Activated CD4-positive, CD25-positive, alpha-beta regulatory T cell (primary cell): ENCODE measurements at places on chromosomes 6 and 20.

DNA sequence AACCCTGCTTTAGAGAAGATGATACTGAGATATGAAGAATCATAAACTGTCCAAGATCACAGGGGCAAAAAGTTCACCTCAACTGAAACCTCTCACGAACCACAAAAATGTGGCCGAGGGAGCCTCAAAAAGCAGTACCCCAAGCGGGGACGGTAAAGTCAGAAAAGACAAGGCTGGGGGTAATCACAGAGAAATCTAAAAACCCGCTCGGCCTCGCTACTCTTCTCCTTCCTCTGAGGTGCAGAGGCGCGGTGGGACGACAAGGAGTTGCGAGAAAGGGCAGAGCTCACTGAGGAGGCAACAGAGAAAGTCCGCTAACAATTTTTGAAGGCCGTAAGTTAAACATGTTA lies 356 bp upstream of the IRAK1BP1 start:
- no peak for DNase-seq

GRCh38 chr6:117267054-117267347 lies 1.6 kb downstream of the VGLL2 start:
- no peak for DNase-seq

DNA sequence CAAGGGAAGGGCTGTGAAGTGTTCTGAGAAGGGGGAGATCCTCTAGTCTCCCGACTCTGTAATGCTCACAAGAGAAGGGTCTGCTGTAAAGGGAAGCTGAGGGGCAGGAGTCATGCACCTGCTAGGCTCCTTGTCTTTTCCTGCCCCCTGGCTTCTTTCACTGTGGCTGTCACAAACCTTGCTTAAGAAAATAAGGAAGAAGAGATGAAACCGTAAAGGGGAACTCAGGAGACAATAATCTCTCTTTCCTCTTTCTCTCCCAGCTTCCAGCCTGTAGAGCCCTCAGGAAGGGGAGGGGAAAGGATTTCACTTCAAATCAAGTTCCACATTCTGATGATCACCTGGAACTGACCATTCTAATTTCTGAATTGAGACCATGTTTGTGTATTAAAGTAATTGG lies 26.3 kb downstream of the SLC13A3 start:
- no peak for DNase-seq

DNA sequence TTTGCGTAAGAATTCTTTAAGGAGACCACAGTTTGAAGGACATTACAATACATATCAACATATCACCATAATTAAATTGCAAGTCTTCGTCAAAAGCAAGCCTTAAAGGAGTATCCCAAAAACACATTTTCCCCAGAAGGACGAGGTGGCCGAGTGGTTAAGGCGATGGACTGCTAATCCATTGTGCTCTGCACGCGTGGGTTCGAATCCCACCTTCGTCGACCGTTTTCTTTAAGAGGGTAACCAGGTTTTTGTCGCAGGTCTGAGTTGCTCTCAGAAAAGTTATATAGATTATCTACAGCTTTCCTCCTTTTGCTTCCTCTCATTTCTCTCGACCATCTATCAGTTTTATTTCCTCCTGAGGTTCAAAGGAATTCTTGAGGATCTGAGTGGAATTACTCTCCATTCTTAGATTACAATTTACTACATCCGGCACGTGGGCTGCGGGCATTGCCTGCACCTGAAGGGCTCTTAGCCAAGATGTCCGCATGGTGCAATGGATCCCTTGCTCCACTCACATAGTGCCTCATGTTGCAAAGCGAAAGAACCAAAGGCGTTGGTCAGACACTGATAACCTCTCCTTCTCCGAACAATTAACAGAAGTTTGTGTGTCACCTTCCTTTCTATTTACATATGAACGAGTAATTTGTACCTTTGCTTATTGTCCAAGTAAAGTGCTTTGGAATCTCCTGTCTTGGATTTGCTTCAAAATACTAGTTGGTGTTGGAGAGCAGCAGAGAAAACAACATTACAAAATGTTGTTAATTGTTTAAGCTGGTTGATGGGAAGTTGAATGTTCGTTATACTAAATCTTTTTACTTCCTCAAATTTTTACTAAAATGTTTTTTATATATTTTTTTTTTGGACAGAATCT lies 14.0 kb downstream of the POM121L2 start:
- DNase-seq, result no peak

GRCh38 chr20:8389381-8390036 lies 257.4 kb downstream of the PLCB1 start:
- DNase-seq, result no peak

- DNase-seq, result no peak
Measured at GRCh38 chr20:51042064-51042463, 19.2 kb upstream of the KCNG1 start.

DNA sequence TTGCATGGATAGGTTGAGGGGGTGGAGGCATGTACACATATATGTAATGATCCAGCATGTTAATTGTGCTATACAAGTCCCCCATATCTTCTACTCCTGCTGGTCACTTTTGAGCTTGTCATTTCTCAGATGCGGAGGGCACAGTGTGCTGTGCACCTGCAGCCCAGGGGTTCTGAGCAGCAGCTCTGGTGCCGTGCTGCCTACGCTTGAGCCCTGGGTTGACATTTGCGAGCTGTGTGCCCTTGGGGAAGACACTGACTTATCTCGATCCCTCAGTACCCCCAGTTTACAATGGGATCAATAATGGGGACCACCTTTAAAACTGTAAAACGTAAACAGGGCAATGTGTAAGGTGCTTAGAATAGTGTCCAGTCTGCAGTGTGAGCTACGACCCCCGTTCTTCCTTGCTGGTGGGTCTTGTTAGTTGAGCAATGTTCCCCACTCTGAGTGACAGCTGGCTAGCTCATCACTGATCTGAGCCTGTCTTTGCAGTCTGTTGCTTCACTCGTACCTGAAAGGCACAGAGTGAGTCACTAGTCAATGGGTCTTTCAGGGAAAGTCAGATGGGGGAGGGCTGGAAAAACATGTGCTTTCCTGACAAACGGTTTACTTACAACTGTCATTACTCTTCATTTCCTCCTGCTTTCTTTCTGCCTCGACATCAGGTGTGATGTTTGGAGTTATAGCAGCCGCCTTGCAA lies 91.7 kb downstream of the SLC2A10 start:
- DNase-seq, result no peak

GRCh38 chr6:71229477-71229876 lies 59.1 kb upstream of the OGFRL1 start:
- no peak for DNase-seq

DNA sequence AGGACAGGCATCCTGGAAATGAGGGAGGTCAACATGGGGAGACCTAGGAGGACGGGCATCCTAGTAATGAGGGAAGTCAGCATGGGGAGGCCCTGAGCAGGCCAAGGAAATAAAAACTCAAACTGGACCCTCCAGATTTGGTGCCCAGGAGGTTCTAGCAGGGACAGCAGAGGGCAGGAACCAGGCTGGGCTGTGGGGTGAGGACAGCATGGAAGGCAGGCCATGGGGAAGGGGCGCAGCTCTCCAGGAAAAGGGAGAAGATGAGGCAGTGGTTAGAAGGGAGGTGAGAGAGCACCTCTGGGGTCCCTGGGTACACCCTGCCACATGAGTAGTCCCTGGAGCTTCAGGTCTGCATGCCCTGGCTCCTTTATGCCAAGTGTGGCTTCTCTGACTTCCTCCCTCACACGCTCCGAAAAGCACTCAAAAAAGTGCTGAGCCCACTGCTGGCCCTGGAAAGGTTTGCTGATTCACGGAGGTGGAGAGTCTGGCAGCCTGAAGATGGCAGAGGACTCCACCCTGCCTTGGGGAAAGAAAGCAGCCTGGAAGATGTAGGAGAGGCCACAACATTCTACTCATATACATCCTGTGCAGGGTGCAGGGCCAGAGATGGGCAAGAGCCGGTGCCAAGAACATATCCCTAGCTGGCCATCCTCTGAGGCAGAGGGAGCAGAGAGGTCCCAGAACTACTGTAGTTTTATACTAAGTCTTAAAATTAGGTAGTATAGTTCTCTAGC lies 154.9 kb downstream of the MRPL14 start:
- no peak for DNase-seq

DNA sequence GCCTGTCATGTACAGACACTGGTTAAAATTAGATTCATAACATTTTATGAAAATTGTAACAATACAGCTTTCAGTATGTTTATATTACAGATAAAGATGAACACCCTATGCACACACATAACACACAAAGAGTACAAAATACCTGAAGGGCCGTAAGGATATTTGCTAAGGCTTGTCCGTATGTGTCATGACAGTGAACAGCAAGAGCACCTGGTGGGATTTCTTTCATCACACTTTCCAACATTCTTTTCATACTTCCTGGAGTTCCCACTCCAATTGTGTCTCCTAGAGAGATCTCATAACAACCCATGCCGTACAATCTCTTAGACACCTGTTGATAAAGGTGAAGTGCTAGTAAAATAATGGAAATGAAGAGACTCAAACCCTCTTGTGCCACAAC lies 83.7 kb downstream of the HMGCLL1 start:
- no peak for DNase-seq

DNA sequence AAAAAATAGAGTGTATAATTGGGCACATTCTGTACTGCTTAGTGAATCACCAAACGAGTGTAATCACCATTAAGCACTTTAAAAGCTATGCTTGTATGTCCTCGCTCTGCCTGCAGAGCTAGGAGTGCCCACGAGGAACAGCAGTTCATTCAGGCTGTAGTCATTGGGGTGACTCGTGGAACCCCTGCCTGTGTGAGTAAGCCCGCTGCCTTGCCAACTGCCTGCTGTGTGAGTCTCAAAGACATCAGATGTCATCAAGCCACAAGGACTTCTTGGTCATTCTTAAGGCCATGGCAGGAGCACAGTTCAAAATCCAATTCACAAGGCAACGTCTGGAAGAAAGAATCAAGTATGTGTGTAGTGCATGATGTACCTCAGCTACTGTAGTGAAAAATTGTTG lies 60.4 kb downstream of the FOXO3 start:
- DNase-seq, result no peak

- no peak for DNase-seq
Measured at GRCh38 chr20:56769921-56770600, 141.0 kb downstream of the TFAP2C start.

DNA sequence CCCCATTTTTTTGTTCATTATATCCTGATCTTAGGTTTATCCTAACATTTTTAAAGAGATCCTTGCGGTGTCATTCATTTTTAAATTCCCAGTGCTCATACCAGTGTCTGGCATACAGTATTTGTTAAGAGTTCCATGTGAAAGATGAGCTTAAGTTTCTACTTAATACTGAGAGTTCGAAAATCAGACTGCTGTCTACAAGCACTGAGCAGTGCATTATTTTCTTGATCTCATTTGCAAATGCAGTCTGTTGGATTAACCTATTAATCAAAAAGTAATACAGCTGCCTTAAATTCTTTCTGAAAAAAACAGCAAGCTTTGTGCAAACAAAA lies 663 bp downstream of the COQ3 start:
- no peak for DNase-seq

DNA sequence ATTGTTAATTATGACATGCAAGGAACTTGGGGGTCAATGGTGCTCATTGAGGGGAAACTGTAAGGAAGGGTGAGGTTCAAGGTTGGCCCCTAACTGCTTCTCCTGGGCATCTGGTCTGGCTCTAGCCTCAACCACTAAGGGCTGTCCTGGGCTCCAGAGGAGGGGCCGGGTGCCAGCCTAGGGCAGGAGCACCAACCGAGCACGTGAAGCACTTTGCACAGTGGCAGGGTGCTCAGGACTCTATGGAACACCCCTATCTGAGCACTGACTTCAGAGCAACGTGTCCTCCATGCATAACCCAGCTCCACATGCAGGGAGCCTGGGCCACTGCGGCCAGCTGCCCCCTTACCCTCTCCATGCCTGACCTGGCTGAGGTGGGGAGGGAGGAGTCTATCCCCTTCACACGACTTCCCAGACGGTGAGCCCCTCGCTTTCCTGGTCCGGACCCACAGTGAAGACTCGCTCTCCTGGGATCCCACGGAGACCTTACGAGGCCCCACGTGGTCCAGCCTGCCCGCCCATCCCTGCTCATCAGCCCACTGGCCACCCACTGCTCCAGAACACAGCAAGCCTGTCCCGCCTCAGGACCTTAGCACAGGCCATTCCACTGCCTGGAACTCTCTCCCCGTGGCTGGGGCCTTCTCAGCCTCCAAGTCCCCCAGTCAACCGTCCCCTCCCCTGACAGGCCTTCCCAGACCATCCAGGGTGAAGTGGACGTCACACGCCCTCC lies 40.8 kb upstream of the STX16 start:
- DNase-seq, result no peak

GRCh38 chr20:45354423-45355208 lies 6.4 kb upstream of the SDC4 start:
- no peak for DNase-seq

- DNase-seq, result no peak
Measured at GRCh38 chr6:162873537-162873936, 145.8 kb downstream of the PACRG start.

DNA sequence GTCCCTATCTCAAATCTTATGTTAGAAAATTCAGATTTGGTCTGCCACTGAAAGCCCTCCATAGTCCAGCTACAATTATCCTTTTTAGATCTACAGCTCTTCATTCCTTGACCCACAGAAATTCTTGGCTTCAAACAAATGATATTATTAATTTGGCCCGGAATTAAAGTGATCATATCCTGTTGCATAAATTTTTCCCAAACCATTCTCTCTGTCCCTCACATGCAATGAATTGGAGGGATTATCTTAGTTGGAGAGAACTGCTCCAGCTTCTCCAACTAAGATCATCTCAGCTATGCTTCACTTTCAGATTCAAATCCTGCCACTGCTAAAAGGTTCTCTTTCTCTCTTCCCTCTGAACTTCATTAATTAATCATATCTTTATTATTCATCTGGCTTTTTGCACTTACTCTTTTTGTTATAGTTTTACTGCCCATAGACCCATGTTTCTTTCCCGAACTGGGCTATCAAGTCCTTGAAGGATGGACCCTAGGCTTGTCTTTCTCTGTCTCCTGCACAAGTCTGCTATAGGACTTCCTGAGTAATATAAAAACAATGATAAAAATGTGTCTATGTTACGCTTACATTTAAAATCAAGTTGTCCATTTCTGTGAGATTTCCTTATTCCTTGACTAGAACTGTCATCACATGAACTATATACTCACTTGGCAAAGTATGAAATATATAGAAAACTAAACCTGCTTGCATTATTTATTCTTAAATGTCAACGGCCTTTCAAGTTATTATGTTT lies 493.9 kb upstream of the MARCKS start:
- DNase-seq, result no peak

DNA sequence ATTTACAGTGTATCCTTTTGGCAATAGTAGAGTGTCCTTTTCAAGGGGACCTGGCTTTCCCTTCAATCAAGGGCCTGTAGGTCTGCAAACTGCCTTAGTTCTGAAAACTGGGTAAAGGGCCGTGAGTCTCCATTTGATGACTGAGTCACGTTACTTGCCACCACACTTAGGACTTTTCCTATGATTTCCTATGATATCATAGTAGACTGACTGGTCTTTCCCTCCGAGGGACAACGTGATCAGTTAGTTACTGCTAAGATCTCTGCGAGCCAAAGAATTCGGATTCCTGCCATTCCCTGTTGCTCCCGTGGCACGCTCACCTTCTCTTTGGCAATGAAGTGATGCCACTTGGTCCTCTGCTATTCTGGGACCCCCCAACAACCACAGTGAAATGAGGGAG lies 8.4 kb downstream of the ZNF831 start:
- no peak for DNase-seq
